T-helper 22 cell (primary cell): ENCODE measurements at places on chromosomes 6 and 20.
A peak's percentile ranks its signal among the peaks of the same experiment; 100 is the strongest.

GRCh38 chr20:63255931-63256704, 1.9 kb upstream of the NKAIN4 start:
- no peak for DNase-seq

- DNase-seq: no peak
These were observed 6.5 kb downstream of the EYS start for GRCh38 chr6:65700561-65700960.

- peak; percentile 23 for DNase-seq
These were observed 46.0 kb upstream of the PTPN1 start for GRCh38 chr20:50464026-50464724.

GRCh38 chr20:35207950-35208611, 18.4 kb upstream of the MMP24 start:
- DNase-seq: peak; percentile 35

DNA sequence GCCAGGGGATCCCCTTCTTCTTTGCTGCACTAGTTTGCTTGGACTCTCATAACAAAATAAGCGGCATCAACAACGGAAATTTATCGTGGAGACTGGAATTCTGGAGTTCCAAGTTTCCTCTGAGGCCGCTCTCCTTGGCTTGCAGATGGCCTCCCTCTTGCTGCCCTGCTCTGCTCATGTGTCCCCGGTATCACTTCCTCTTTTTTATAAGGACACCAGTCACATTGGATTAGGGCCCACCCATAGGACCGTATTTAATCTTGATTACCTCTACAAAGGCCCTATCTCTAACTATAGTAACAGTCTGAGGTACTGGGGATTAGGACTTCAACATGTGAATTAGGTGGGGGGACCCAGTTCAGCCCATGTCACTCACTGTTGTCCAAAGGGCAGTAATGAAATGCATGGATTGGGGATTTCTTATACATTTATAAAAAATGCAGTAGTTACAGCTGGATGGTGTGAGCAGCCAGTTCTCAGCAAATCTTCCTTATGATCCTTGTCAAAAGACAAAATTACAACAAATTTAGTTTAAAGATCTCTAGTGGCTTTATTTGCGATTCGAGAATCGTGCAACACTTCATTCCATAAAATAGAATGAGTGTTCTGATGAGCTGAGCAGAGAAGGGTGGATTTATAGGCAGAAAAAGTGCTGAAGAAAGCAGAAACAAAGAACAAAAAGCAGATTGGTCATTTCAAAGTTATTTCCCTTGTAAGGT, 59.3 kb upstream of the AKAP12 start:
- DNase-seq: no peak

GRCh38 chr6:130337534-130337933, 28.3 kb upstream of the TMEM200A start:
- DNase-seq: no peak

GRCh38 chr6:145866456-145867396, 52.1 kb upstream of the FBXO30 start:
- no peak for DNase-seq

DNA sequence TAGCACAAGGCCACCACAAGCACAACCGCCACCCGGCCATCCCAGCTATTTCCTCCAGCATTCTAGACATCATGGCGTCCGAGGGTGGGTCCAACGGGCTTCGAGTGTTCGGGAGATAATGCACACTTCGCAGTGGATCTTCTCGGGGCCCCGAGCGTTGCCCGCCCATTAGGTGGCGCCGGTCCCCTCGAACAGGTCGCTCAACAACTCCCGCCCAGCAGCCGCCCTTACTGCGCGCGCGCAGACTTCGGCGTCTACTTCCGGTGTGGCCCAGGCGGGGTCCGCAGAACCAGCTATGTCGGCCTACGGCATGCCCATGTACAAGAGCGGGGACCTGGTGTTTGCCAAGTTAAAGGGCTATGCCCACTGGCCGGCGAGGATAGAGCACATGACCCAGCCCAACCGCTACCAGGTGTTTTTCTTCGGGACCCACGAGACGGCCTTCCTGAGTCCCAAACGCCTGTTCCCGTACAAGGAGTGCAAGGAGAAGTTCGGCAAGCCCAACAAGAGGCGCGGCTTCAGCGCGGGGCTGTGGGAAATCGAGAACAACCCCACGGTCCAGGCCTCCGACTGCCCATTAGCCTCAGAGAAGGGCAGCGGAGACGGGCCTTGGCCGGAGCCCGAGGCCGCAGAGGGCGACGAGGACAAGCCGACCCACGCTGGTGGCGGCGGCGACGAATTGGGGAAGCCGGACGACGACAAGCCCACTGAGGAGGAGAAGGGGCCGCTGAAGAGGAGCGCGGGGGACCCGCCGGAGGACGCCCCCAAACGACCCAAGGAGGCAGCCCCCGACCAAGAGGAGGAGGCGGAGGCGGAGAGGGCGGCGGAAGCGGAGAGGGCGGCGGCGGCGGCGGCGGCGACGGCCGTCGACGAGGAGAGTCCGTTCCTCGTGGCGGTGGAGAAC, at the start of gene HDGFL1:
Gene HDGFL1 (plus strand): TSS at position 286 of the 904 bp plus-strand sequence. CDS start 10 bp downstream, at position 296.
- no peak for DNase-seq

DNA sequence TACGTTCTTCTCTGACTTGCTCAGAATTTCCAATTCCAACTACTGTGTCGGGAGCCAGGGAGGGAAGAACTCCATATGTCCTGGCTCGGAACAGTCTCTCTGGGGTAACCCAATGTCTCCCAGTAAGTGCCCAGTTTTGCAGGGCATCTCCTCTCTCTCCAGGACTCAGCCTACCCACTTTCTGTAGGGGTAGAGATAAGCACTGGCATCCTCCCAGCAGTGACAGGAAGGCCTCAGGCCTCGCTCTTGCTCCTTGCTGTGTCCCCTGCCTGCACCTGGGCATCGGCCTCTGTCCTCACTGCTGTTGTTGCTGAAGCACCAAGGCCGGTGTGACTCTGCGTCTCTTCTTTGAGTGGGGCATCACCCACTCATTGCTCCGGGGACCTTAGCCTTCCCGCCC, 388.9 kb upstream of the JARID2 start:
- no peak for DNase-seq

- no peak for DNase-seq
These were observed 92.4 kb upstream of the TMEM170B start for GRCh38 chr6:11445146-11445545.

DNA sequence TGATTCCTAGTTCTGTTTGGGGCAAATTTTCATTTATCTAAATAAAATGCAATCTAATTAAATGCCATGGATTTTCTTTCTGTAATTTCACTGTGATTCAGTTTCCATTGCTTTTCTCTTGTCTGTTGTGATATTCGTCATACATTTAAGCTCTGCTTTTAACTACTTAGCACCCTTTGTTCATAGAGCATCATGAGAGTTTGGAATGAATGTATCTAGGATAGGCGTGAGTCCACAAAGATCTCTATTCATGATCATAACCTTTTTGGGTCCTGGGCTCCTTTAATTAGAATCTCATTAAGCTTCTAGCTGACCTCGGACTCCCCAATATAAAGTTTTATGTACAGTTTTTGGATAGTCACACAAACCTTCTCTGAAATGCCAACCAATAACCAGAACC, 32.9 kb downstream of the ZBTB2 start:
- no peak for DNase-seq

DNA sequence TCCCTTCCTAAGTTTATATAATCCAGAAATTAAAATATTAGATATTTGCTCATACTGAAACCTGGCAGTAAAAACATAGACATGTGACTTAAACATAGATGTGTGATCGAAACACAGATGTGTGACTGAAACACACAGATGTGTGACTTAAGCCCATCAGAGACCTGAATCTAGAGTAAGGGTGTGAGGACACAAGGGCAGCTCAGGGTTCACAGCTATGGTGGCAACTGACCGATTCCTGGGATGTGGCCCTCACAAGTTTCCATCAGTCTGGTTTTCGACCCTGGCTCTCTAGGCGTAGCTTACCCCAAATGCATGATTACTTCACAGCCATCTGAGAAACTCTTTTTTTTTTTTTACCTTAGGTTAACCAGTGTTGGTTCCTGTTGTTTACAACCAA, 137.0 kb downstream of the NRN1 start:
- no peak for DNase-seq

DNA sequence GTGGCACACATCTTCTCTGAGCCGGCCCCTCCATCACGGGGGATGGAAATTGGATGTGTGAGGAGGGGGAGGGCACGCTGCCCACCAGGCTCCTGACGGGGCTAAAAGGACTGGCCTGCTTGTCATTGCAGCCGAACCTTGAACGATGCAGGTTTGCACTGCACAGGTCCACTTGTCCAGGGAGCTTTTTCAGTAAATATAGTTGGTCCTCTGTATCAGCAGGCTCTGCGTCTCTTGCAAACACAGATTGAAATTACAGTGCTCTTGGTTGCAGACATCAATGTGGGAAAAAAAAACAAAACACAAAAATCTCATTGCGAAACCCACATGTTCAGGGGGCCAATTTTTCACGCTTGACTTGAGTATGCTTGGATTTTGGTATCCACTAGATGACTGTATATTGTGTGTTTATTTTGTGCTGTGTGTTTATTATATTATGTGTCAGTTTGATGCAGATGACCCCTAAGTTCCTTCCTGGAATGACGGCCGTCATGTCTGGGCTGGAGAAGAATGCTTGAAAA, 29.2 kb downstream of the ERMARD start:
- no peak for DNase-seq

DNA sequence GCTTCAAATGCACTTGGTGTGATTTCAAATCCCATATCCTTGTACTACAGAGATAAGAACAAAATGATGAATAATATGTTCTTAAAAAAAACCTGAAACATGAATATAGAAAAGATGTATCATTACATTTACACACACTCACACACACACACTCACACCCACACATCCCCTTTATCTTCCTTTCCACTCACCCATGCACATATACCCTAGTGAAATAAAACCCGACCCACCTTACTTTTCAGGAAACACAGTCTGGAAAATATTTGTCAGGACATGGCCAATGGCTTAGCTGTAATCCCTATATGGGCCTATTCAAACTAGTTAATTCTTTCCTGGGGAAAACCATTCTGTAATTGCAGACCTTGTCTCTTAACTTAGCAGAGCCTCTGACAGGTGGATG, 60.8 kb upstream of the EDN1 start:
- no peak for DNase-seq

- no peak for DNase-seq
These were observed 18.5 kb upstream of the WFDC10A start for GRCh38 chr20:45611054-45611453.

DNA sequence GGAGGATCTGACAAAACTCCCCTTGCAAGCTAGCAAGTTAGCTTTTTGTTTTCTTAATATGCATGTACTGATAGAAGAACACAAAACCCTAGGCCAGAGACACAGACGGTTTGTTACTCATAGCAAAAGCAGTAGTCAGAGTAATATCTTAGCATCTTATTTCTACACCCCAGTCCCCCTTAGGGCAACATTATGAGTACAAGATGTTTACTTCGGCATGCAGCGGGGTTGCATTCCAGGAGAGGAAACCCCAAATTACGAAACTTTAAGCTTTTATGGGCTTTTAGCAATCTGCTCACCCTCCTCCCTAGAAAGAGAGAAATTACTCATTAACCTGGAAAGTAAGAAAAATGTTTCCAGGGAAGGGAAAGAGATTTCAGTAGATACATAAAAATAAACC, 1286.9 kb downstream of the EPHA7 start:
- no peak for DNase-seq

GRCh38 chr6:141264101-141264500, 868.6 kb upstream of the GJE1 start:
- no peak for DNase-seq

- DNase-seq: no peak
These were observed 55.4 kb downstream of the MRPL14 start for GRCh38 chr6:44071670-44072451.

DNA sequence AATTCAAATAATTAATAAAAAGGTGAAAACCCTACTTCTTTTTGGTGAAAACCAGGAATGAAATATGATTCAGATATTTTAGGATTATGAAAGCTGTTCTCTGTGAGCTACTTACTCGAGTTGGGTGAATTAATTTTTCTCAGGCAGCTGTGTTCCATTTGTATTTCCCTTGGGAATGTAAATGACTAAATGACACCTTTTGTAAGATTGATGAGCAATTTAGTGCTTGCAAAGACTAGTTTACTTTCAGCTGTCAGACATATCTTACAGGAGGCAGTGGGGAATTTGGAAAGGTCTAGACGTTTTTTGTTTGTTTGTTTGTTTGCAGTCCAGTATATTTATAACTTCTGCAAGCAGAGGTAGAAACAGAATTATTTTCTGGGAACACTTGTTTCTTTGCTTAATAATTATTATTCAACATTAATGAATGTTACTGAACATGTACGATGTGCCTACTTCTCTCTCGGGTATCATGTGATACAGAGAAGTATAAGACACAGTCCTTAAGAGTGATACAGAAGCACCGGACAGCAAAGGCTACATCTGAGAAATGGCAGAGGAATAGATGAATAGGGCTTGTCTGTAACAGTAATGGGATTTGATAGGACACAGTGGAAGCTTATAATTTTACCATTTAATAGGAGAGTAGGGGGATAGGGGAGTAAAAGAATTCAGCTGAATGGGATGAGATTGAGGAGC, 91.3 kb downstream of the AKAP7 start:
- DNase-seq: no peak

- no peak for DNase-seq
These were observed 227.5 kb downstream of the PRL start for GRCh38 chr6:22069306-22069800.

DNA sequence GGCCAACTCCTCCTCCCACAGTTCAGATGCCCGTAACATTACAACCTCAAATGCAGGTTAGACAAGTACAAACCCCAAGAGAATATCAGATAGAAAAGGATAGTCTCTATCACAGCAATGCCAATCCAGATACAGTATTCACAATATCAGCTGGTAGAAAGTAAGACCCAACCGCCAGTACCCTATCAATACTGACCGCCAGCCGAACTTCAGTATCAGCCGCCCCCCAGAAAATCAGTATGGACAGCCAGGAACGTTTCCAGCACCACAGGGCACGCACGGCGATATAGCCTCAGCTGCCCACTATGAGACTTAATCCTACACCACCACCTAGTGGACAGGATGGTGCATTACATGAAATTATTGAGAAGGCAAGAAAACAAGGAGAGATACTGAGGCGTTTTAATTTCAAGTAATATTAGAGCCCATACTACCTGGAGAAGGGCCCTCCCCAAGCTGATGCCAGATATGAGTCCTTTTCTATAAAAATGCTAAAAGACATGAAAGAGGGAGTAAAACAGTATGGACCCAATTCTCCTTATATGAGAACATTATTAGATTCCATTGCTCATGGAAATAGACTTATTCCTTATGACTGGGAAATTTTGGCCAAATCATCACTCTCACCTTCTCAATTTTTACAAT, 17.6 kb upstream of the EIF2S2 start:
- peak; percentile 30 for DNase-seq
